GOT3 (cell line): ENCODE measurements at places on chromosomes 3 and 15.

- no peak for DNase-seq
Observed at GRCh38 chr3:154334973-154335420, 10.7 kb upstream of the DHX36 start.

- no peak for DNase-seq
Observed at GRCh38 chr15:78761891-78762385, 49.3 kb downstream of the ADAMTS7 start.

DNA sequence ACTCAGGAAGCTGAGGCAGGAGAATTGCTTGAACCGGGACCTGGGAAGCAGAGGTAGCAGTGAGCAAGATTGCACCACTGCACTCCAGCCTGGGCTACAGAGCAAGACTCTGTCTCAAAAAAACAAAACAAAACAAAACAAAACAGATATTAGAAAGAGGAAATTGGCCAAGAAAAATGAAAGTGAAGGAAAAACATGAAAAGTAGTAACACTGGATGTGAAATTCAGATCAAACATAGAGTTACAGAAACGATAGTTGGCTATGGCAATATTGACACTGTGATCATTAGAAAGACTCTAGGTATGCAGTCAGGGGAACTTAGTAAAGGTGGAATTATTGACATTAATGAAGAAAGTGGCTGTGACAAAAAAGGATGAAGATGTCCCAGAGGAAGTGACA is 13.2 kb upstream of the TIPARP start:
- DNase-seq: no peak

DNA sequence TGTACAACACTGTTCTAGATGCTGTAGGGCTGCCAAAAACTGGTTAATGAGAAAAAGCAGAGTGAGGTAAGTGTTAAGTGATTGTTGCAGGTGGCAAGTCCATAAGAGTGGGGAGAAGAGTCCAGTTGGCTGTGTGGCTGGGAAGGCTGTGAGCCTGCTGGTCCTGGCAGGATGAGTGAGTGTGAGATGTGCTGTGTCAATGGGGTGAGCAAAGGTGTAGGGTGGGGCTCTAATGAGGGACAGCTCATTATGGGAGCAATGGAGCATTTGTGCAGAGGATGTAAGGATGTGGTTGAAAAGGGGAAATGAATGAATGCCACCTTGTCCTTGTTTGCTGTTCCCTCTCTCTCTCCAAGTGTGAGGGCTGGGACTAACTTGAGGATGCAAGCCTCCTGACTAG is 145.3 kb upstream of the ROPN1 start:
- no peak for DNase-seq

GRCh38 chr3:105912891-105913290 is 44.1 kb upstream of the CBLB start:
- DNase-seq: no peak

- DNase-seq: no peak
Observed at GRCh38 chr3:165343185-165343584, 147.0 kb upstream of the SLITRK3 start.
